ENCODE measurements at places on chromosomes 3 and 15. TPM values are rescaled to one million over a fixed set of nuclear protein-coding genes. Genes with fewer than 3 reads are reported as not detected.

The LRRC2 gene
- polyA plus RNA-seq, result not detected

The CCR2 gene
- polyA plus RNA-seq, result 0.42 TPM

The SLC9A9 gene
- 31.5 TPM for polyA plus RNA-seq

The ABHD17C gene
- polyA plus RNA-seq, result 0.29 TPM

The CHD2 gene
- 90.1 TPM for polyA plus RNA-seq

The KIF7 gene
- not detected for polyA plus RNA-seq

The KLF15 gene
- polyA plus RNA-seq, result not detected

The OR5K2 gene
- polyA plus RNA-seq, result not detected

The NR2E3 gene
- polyA plus RNA-seq, result not detected

The CNTN4 gene
- not detected for polyA plus RNA-seq

The CX3CR1 gene
- 1.1 TPM for polyA plus RNA-seq

The GOLGA6L10 gene
- not detected for polyA plus RNA-seq

The AADACL2 gene
- polyA plus RNA-seq, result not detected

The NR2C2 gene
- 0.49 TPM for polyA plus RNA-seq

The SLC22A13 gene
- polyA plus RNA-seq, result 0.29 TPM

The TRANK1 gene
- 22.1 TPM for polyA plus RNA-seq

The LMCD1 gene
- 0.56 TPM for polyA plus RNA-seq

The ZMYND10 gene
- polyA plus RNA-seq, result not detected

The ISLR2 gene
- not detected for polyA plus RNA-seq

The AMT gene
- 0.80 TPM for polyA plus RNA-seq

The SLCO2A1 gene
- polyA plus RNA-seq, result not detected

The RAB8B gene
- polyA plus RNA-seq, result 62.2 TPM

The NOX5 gene
- not detected for polyA plus RNA-seq

The CCNB2 gene
- polyA plus RNA-seq, result 0.13 TPM

The PROK2 gene
- polyA plus RNA-seq, result 0.40 TPM

The PSTPIP1 gene
- polyA plus RNA-seq, result 19.8 TPM

The RETNLB gene
- not detected for polyA plus RNA-seq

The LEKR1 gene
- polyA plus RNA-seq, result 4.8 TPM

The BLOC1S6 gene
- 94.1 TPM for polyA plus RNA-seq
